Ammon's horn (tissue), 1 donor: ENCODE measurements at places on chromosomes 4 and X.

GRCh38 chrX:47198026-47198686 is 4.5 kb downstream of the UBA1 start:
- DNase-seq = no peak

GRCh38 chr4:67580577-67580976 is 22.1 kb downstream of the STAP1 start:
- no peak for DNase-seq

DNA sequence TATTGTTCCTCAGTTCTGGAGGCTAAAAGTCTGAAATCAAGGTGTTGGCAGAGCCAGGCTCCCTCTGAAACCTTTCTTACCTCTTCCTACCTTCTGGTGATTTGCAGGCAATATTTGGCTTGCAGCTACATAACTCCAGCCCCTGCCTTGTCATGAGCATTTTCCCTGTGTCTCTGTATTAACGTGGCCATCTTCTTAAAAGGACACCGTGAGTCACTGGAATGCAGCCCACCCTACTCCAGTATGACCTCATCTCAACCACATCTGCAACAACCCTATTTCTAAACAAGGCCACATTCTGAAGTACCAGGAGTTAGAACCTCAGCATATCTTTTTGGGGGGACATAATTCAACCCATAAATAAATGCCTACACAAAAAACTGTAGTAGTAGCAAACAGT is 40.7 kb downstream of the FANCB start:
- no peak for DNase-seq

GRCh38 chrX:23788521-23788920 is 5.5 kb downstream of the SAT1 start:
- DNase-seq = no peak

DNA sequence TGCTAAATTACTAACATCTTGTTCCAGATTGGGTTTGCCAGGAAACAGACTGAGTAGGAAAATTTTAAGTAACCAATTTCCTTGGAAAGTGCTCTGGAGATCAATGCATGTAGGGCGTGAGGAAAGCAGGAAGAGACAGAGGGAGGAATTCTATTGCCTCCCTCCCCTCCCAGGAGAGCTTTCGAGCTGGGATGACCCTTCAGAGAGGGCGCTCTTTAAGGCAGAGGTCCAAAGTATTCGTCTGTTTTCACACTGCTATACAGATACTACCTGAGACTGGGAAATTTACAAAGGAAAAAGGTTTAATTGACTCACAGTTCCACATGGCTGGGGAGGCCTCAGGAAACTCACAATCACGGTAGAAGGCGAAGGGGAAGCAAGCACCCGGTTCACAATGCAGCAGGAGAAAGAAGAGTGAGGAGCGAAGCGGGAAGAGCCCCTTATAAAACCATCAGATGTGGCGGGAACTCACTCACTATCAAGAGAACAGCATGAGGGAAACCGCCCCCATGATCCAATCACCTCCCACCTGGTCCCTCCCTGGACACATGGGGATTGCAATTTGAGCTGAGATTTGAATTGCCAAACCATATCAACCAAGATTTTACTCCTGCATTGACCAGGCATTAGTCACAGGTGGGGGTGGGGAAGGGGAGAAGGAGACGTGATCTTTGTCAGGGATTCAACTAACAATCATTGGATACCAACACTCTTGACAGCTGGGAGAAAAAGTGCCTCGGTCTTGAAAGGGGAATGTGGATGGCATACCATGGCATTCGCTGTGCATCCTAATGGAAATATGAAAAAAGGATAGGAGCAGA is 63.8 kb downstream of the SLITRK2 start:
- DNase-seq = no peak

DNA sequence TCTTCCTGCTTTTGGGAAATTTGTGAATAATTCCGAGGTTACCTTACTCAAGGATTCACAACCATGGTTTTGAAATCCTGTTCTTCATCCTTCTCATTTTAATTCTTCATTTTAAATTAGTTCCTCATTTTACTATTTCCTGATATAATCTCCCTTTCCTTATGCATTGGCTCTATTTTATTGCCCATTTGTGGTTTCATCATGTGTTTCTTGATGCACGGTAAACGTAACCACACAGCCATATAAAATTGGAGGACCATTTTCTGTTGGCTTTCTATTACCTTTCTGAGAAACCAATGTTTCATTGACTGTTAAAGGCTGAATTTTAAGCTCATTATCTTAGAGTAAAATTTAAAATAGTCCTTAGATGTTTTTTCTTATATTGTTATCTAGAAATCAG is 100.3 kb upstream of the NDST4 start:
- no peak for DNase-seq

DNA sequence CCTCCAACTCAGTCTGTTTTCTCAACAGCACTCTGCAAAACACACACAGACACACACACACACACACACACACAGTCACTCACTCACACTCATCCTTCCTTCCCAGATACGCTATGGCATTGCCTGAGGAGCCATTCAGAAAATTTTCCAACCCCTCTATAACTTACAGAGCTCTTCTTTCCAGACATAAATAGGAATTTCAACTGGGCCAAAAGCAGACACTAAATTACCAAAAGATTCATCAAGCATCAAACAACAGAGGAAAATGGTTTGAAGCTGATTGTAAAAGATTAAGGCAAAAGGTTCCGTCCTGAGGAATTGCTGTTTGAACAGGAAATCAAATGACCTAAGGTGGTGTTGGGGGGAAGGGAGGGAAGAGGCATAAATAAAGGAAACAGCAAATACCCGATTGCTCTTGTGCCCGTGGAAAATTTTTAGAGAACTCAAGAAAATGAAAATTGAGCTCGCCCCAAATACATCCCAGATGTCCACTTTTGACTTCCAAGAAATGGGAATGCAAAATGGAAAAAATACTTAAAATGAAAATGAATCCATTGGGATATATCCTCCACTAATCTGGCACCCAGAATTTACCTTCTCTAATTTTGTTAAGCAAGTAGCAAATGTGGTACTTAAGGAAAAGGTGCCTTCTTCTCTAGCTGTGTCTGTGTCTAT is 183.6 kb downstream of the QDPR start:
- no peak for DNase-seq

GRCh38 chr4:100060765-100061416 is 110.8 kb upstream of the H2AZ1 start:
- no peak for DNase-seq

DNA sequence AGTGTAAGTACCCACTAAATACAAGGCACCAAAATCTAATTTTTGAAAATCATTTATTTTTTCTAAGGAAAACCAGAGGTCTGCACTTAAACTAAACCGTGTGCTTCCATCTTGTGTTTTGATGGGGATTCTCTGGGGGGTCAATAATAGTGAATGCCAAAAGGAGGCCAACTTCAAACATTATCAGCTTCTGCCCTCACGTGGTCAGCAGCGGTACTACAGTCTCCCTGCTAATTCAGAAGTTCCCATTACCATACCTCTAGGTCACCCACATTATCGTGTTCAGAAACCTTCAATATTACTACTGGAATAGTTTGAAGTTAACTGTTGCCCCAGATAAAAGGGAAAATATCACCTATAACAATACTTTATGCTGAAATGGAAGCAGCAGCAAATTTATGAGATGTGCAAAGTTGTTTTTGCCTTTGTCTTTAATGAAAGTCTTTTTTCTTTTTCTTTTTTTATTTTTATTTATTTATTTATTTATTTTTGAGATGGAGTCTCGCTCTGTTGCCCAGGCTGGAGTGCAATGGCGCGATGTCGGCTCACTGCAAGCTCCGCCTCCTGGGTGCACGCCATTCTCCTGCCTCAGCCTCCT is 17.3 kb downstream of the CTPS2 start:
- peak; percentile 48 for DNase-seq
